ENCODE measurements at places on chromosomes 13 and 19. TPM values are rescaled to one million over a fixed set of nuclear protein-coding genes. Genes with fewer than 3 reads are reported as not detected.

DNA sequence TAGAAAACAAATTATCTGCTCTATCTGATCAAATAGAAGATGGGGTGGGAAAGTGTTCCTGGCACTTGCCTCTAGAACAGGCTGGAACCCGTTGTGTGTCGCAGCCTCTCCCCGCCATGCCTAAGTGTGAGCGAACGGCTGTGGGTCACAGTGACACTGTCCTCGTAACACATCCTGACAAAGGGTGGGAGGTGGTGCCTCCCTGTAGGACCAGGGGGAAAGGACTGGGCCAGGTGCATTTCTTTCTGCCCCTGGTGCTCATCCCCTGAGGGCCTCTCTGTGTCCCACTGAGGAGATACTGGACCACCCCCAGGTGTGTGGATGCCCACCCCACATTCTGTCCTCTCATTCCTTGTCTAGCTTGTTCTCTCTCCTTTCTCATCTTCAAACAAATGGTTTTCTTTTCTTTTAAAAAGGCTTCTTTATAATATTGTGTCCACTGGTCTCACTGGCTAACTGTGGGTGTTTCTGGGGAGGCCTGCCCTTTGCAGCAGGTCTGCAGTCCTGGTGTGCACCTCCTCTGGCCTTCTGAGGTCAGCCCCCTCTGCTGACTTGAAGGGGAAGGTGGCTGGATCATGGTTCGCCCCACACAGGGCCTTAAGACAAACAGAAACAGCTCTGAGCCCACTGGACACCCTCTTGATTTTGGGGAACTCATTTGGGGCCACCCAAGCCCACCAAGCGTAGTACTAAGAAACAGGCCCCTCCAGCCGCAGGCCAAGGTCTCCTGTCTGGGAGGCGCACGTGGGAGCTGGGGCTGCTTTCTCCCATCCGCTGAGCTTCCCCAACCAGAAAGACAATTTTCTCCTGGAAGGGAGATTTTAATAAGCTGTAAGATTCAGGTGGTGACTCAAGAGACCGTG is 152.5 kb upstream of the SOX1 start:
- H3K4me3 ChIP-seq: no peak overlapping the region
- no peaks in the 10 kb centered on the region for H3K4me1 ChIP-seq
- DNase-seq: peak; percentile 29
- H3K36me3 ChIP-seq: no peaks in the 10 kb centered on the region

The ZNF99 gene
- not detected for total RNA-seq

The MYO1F gene
- 0.57 TPM for total RNA-seq

DNA sequence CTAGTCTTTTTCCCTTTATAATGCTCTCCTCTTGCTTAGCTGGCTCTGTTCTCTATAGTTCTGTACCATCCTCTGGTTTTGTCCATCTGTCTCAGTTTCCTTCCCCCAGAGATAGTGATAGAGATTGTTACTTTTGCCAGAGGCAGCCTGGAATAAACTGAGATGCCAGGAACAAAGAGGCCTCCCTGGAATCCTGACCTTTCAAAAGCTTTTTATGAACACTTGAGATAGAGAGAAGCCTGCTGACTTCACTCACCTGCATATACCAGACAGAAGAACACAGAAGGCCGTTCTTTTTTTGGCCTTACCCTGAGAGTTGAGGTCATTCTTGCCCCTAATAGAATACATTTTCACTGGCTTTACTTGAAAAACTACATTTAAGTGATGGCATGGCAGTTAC is 150.2 kb downstream of the LHFPL6 start:
- no peaks in the 10 kb centered on the region for H3K27me3 ChIP-seq
- no peaks in the 10 kb centered on the region for H3K36me3 ChIP-seq
- DNase-seq: no peak
- H3K4me1 ChIP-seq: no peaks in the 10 kb centered on the region
- peak overlapping the region; percentile 96 for H3K27ac ChIP-seq

- H3K4me3 ChIP-seq: no peak overlapping the region
- H3K27ac ChIP-seq: no peak overlapping the region
- no peaks in the 10 kb centered on the region for H3K27me3 ChIP-seq
- DNase-seq: no peak
These were observed 137.6 kb downstream of the STK24 start for GRCh38 chr13:98439126-98439828.

DNA sequence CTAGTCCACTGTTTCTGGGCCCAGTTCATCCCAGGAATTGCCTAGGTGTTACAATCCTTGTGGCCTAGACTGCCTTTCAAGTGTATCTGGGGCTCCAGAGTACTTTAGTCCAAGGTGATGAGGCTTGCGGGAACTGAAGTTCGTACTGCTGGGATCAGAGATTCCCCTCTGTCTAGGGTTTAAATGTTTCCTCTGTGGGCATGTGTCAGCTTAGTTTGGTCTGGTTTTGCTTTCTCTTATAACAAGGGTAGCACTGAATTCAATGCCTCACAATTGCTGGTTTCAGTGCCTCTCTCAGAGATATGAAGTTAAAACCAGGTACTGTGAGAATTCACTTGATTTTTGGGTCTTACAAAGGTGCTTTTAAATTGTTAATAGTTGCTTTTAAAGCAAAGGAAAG is 30.8 kb downstream of the RGCC start:
- H3K27me3 ChIP-seq: no peaks in the 10 kb centered on the region
- DNase-seq: no peak
- H3K27ac ChIP-seq: no peak overlapping the region
- no peaks in the 10 kb centered on the region for H3K4me1 ChIP-seq
- H3K4me3 ChIP-seq: no peak overlapping the region
- H3K36me3 ChIP-seq: no peaks in the 10 kb centered on the region

GRCh38 chr19:29908963-29909944 is 32.8 kb upstream of the URI1 start:
- no peak overlapping the region for H3K27ac ChIP-seq
- H3K27me3 ChIP-seq: no peaks in the 10 kb centered on the region
- H3K36me3 ChIP-seq: no peaks in the 10 kb centered on the region
- DNase-seq: no peak
- no peaks in the 10 kb centered on the region for H3K4me1 ChIP-seq

DNA sequence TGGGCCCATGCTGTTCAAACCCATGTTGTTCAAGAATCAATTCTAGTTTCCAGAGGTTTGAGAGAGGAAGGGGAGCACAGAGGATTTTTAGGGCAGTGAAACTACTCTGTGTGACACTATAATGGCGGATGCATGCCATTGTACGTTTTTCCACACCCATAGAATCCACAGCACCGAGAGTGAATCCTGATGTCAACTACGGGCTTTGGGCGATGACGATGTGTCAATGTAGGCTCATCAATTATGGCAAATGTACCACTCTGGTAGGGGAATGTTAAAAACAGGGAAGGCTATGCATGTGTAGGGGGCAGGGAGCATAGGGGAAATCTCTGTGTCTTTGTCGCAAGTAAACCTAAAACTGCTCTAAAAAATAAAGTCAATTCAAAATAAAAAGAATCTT is 70.7 kb upstream of the UBAC2 start:
- no peak for DNase-seq
- H3K27ac ChIP-seq: no peak overlapping the region
- no peaks in the 10 kb centered on the region for H3K27me3 ChIP-seq
- H3K4me1 ChIP-seq: no peaks in the 10 kb centered on the region
